ENCODE measurements at places on chromosomes 7 and 10.

- no peak for DNase-seq
These were observed 80.1 kb upstream of the LRRN3 start for GRCh38 chr7:111010798-111011197.

GRCh38 chr10:29836396-29836795, 201.6 kb upstream of the SVIL start:
- no peak for DNase-seq

GRCh38 chr10:92420546-92421275, 129.7 kb downstream of the MARCHF5 start:
- DNase-seq: no peak

- DNase-seq: no peak
These were observed 60.5 kb downstream of the LAMB4 start for GRCh38 chr7:108069646-108070045.

DNA sequence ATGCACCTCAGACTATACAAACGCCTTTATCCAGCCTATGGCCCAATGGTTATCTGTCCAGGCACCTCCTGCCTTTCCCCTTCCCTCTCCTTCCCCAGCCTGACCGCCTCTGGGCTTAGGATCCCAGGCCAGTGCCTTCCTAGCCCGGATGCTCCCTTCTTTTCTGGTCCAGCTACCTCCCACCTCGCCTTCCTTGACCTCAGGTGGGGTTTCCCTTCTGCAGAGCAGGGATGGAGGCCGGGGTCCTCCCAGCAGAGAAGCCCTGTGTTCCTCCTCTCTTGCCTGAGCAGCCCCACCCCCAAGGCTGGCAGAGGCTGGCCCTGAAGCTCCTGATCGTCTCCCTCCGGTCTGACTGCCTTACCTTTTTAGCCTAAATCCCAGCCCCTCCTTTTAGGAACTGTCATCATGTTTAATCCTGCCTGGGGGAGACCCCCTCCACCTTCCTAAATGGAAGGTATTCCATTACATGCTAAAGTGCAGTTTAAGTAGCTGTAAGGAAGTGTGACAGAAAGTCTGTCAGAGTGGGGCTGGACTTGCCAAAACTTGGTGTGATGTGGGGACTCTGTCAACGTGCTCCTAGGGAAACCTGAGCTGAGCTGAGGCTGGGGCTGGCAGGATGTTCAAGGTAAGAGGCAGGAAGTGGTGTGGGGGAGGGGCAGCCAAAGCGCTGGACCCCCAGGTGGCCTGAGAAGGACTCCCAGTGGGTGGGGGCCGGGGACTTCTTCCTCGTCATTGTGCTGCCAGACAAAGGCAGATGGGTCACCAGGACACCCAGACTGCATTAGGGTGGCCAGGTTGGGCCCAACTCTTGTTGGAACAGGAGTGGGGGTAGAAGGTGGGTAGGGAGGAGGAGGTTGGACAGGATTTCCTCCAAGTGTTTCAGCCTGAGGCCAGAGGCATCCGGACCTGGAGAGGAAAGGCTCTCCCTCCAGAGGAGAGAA, 39.5 kb downstream of the LBX1 start:
- no peak for DNase-seq

GRCh38 chr7:10632712-10633111, 341.0 kb upstream of the PHF14 start:
- no peak for DNase-seq

- no peak for DNase-seq
These were observed 133.1 kb upstream of the PRSS1 start for GRCh38 chr7:142616121-142616643.

GRCh38 chr10:33524966-33525365, 190.5 kb upstream of the NRP1 start:
- no peak for DNase-seq

DNA sequence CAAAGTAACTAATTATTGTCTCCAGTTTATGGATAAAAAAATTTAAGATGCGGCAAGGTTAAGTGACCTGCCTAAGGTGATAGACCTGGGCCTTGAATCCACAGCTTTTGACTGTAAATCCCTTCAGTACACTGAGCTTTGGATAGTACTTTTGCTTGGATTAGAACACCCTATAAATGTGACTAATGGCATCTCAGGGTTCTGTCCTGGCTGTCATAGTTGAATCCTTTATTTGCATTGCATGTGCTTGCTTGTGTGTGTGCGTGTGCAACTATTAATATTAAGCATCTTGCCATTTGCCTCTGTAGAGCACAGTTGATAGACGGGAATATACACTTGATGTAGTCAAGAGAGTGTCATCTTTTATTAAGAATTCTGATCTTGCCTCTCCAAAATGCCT, 228.0 kb downstream of the AUTS2 start:
- DNase-seq: no peak

DNA sequence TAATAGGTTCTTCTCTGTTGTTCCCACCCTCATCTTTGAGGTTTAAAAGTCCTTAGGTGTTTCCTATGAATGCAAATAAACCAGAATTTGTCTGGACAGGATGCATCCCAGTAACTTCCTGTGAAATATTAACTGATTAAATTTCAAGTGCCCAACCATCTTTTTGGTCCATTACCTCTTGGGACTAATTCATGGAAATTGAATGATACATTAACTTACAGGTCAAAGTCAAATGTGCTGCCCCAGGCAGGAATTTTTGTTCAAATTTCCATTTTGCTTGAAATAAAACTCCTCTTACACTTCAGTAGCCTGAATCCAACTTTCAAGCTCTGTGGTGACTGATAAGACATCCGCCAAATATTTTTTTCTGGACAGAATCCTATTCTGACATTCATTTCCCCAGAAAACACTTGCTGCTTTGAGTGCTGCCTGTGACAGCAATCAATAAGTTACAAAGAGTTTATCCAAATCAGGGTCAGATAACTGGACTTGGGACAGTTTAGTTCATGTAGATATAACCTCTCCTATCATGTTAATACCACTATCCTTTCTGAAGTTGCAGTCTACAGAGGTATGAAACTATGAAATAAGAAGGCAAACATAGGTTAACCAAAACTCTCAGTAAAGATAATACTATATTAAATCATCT, 383.5 kb downstream of the POM121L12 start:
- DNase-seq: no peak

DNA sequence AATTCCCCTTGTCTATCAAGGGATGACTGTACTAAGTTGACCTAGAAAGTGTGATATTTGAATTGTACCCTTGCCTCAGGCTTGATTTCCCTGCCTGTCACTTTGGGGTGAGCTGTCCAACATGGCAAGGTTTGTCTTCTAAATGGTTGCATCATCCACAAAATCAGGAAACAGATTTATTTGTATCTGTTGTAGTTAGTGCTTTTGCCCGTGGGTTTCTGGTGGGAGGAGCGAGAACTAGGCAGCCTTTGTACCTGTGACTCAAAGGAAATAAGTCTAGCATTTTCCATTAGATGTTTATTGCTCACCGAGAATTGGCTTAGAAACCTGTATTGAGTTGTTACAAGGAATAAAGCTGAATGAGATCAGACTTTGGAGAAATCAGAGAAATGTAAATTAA, 650.8 kb downstream of the LRMDA start:
- DNase-seq: no peak

- peak; percentile 17 for DNase-seq
These were observed 19.3 kb downstream of the EIF3A start for GRCh38 chr10:119061352-119061751.

DNA sequence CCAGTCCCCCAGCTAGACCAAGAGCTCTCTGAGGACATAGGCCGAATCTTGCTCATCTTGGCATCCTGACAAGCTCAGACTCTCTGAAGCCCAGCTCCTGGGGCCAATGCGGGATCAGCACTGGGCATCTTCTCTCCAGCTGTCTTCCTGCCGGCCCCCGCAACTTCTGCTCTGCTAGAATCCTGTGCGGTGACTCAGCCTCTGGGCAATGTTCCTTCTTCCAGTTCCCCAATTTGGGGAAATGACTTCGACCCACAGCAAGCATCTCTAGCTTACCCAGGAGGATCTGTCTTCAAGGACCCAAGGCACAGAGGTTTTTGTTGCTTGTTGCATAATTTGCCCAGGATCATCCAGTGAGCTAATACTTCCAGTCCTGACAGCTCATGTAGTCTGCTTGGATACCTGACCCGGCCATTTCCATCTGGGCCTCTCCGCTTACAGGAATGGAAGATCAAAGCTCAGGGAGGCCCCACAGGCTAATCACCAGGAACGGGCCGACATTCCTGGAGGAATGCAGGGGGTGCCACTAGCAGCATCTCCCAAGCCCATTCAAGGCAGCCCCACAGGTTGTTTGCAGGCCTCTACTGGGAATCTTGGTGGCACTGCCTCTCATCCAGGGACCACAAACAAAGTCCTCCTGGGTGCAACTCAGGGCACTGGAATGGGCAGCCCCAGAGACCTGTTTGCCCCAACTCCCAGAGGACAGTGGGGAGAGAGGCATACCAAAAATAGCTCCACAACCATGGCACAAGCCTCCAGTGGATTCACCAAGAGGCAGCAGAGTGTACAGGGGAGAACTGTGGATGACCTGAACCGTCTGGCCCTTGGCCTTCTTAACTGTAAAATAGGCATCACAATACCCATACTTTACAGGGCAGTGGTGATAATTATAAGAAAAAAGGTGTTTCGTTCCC, 151.9 kb downstream of the NEURL1 start:
- peak; percentile 99 for DNase-seq

GRCh38 chr10:89795840-89796239, 94.5 kb downstream of the KIF20B start:
- DNase-seq: no peak
